Heart right ventricle (tissue), 16 donors: ENCODE measurements at places on chromosomes 7 and 10.

- no peak overlapping the region for H3K27ac ChIP-seq
- peaks cover 10% of the 10 kb centered on the region for H3K4me1 ChIP-seq
- no peaks in the 10 kb centered on the region for H3K27me3 ChIP-seq
- no peaks in the 10 kb centered on the region for H3K36me3 ChIP-seq
- H3K4me3 ChIP-seq, result no peak overlapping the region
Observed at GRCh38 chr10:76550806-76551205, 1086.8 kb downstream of the KCNMA1 start.

DNA sequence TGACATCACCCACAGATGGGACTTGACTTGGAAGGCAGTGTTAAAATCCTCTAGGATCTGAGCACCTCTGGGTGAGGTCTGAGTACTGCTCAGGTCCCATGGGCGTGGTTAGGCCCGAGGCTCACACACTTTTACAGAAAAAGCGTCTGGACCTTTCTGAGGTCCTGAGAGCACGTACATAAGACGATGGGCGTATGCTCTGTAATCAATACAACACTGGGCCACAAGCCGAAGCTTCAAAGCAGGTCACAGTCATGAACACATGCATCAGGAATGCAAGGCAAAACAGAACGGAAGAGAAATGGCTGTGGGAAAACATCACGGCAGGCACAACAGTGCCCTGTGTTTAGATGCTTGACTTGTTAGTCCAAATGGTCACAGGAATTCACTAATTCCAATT is 112.2 kb downstream of the LARP4B start:
- H3K4me3 ChIP-seq, result no peak overlapping the region
- H3K27ac ChIP-seq, result no peak overlapping the region
- no peaks in the 10 kb centered on the region for H3K27me3 ChIP-seq
- H3K36me3 ChIP-seq, result peaks cover 91% of the 10 kb centered on the region
- H3K4me1 ChIP-seq, result peaks cover 21% of the 10 kb centered on the region

DNA sequence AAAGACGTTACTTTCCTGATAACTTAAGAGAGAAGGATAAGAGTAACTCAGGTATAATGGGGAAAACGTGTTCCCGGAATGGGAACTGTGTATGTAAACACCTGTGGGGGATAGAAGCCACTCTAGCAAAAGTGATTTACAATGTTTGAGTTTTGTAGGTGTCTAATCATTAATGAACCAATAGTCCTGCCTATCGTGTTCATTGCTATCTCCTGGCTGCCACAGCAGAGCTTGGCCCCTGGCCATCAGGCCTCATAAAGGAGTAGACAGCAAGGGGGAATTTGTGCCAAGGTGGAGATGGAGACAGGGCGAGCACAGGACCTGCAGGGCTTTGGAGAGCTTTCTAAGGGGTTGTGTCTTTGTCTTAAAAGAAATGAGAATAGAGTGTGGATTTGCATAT is 102.1 kb downstream of the GAD2 start:
- H3K36me3 ChIP-seq, result no peaks in the 10 kb centered on the region
- H3K27me3 ChIP-seq, result no peaks in the 10 kb centered on the region
- no peak overlapping the region for H3K27ac ChIP-seq

DNA sequence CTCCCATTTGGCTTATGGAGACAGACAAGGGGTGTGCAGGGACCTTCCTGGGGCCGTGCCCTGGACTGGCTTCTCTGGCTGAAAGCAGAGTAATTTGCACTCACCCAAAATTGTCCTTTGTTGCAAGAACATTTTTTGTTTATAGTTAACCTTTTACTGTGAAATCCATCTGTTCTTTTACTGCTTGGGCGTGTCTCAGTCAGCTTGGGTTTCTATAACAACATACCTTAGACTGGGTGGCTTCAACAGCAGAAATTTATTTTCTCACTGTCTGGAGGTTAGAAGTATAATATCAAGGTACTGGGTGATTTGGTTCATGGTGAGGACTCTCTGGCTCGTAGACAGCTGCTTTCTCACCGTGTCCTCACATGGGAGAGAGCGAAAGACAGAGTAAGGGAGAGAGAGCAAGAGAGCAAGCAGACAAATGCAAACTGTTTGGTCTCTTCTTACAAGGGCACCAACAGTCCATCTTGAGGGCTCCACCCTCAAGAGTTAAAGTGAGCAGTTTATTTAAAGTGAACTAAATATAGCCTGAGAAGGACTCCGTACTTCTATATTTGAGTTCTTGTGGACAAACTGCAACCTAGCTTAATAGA is 131.0 kb upstream of the NPY start:
- no peaks in the 10 kb centered on the region for H3K4me1 ChIP-seq
- H3K27me3 ChIP-seq, result no peaks in the 10 kb centered on the region
- H3K27ac ChIP-seq, result no peak overlapping the region
- no peaks in the 10 kb centered on the region for H3K36me3 ChIP-seq
- DNase-seq, result no peak

- H3K36me3 ChIP-seq, result no peaks in the 10 kb centered on the region
- H3K4me1 ChIP-seq, result no peaks in the 10 kb centered on the region
- H3K27ac ChIP-seq, result no peak overlapping the region
- no peak for DNase-seq
- H3K4me3 ChIP-seq, result no peak overlapping the region
Observed at GRCh38 chr10:55098452-55098851, 297.4 kb upstream of the PCDH15 start.

DNA sequence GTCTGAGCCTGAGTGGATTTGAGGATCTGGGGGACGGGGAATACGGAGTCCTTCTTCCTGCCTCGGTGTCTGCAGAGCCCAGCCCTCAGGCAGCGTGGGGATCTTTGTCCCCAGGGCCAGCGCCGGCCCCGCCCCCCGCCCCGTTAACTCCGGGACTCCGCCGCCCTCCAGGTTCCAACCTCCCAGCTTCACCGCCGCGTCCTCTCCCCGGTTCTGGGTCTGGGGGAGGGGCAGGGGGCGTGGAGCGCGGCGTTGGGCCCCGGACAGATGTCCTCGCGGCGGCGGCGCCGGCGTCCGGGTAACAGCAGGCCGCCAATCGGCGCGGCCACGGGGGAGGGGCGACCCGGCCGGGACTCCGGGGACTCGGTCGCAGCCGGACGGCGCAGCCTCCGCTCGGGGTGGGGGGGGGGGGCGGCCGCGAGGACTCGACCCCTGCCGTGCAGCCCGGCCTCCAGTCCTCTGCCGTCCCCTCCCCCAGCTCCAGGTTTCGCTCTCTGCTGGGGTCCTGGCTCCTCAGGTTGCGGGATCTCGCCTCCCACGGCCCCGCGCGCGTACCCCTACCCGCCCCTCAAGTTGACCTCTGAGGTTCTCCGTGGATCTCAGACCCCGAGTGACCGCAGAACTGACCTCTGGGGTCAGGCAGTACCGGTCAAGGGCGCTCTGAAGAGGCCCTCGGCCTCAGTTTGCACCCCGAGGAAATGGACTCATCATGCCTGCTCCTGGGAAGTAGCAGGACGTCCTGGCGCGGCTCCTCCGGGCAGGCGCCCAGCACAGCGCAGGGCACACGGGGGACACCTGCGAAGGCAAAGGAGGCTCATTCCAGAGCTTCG is 2.3 kb upstream of the ELFN1 start:
- H3K27me3 ChIP-seq, result peaks cover 95% of the 10 kb centered on the region
- H3K4me1 ChIP-seq, result peaks cover 56% of the 10 kb centered on the region
- H3K36me3 ChIP-seq, result no peaks in the 10 kb centered on the region
- H3K27ac ChIP-seq, result peak overlapping the region; percentile 84
- H3K4me3 ChIP-seq, result peak overlapping the region; percentile 73

DNA sequence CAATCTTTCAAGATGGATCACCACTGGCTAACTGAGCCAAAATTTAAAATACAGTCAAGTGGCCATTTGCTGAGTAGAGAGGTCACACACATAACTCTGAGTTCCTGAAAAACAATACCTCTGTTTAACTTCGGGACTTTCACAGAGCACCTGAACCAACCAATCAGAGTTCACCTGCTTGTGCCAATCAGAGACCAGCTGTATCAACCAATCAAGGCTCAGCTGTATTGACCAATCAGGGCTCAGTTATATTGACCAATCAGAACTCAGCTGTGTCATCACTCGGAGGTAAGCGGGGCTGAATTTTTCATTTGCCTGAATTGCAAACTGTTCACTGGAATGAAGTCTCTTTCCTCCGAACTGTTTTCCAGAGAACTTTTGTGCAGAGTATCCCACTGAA is 10.0 kb upstream of the CPXM2 start:
- H3K4me3 ChIP-seq, result no peak overlapping the region
- H3K4me1 ChIP-seq, result no peaks in the 10 kb centered on the region
- no peak for DNase-seq
- H3K27me3 ChIP-seq, result peaks cover 29% of the 10 kb centered on the region
- no peaks in the 10 kb centered on the region for H3K36me3 ChIP-seq
- no peak overlapping the region for H3K27ac ChIP-seq

DNA sequence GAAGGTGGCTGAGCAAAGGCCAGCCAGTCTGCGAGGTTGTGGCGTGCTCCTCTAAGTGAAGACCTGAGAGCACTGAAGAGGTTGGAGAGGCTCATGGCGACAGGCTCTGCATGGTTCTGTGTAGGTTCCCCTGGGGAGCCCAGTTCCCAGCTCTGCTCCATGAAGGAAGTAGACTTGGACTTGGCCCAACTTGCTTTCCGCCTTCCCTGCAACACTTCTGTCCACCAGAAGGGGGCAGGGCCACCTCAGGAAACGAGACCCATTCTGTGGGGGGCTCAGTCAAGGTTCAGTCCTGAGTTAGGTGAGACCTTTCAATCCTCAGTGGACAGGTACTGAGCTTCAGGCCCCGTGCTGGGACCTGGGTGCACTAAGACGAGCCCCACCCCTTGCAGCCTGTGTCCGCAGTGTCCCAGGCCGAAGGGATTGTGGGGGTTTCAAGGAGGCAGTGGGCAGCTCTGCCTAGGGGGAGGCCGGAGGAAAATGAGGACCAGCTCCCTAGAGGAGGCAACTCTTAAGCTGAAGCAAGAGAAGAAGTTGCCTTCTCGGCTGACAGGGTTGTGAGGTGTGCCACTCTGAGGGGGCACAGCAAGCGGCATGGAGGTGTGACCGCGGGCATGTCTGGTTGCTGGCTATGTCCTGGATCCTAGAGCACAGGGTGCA is 15.0 kb upstream of the PCBD1 start:
- peak; percentile 77 for DNase-seq
- no peaks in the 10 kb centered on the region for H3K36me3 ChIP-seq
- no peak overlapping the region for H3K4me3 ChIP-seq
- no peak overlapping the region for H3K27ac ChIP-seq
- H3K4me1 ChIP-seq, result peaks cover 6% of the 10 kb centered on the region

DNA sequence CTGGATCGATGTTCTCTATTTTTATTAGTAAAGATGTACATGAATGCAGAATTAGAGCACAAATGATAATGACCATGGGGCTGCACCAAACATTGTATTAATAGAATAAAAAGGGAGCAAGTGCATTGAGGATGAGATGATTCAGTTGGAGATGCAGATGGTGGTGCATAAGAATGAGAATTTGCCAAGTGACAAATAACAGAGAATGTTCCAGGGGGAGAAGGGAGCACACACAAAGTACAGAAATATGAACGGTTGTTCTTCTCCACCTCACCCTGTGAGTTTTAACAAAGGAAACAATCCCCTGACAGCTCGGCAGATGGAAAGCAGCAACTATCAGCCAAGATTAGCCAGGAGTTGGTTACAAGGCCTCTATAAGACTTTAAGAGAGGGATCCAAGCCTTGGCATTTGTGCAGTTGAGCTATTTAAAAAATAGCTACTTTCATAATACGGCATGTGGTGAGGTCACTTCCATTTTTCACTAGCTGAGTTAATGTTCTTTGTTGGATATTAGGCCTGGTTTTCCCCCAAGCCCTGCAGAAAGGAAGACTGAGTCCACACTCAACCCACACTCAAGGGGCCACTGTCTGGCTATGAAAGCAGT is 462.5 kb downstream of the TNS3 start:
- no peaks in the 10 kb centered on the region for H3K4me1 ChIP-seq
- no peak overlapping the region for H3K27ac ChIP-seq
- H3K4me3 ChIP-seq, result no peak overlapping the region
- H3K27me3 ChIP-seq, result no peaks in the 10 kb centered on the region
- H3K36me3 ChIP-seq, result no peaks in the 10 kb centered on the region

- no peaks in the 10 kb centered on the region for H3K36me3 ChIP-seq
- DNase-seq, result no peak
- H3K4me3 ChIP-seq, result no peak overlapping the region
- no peak overlapping the region for H3K27ac ChIP-seq
Observed at GRCh38 chr7:146090023-146090645, 26.5 kb upstream of the CNTNAP2 start.

GRCh38 chr7:127940381-127941160 is 90.7 kb downstream of the LRRC4 start:
- H3K36me3 ChIP-seq, result peaks cover 20% of the 10 kb centered on the region
- H3K27ac ChIP-seq, result no peak overlapping the region

- no peaks in the 10 kb centered on the region for H3K36me3 ChIP-seq
- no peak overlapping the region for H3K27ac ChIP-seq
- H3K27me3 ChIP-seq, result no peaks in the 10 kb centered on the region
- no peak overlapping the region for H3K4me3 ChIP-seq
Observed at GRCh38 chr7:55827577-55827976, 35.0 kb downstream of the SEPTIN14 start.

- no peaks in the 10 kb centered on the region for H3K36me3 ChIP-seq
- H3K4me1 ChIP-seq, result no peaks in the 10 kb centered on the region
- no peak for DNase-seq
- no peak overlapping the region for H3K4me3 ChIP-seq
Observed at GRCh38 chr7:44555350-44555749, 14.2 kb upstream of the NPC1L1 start.

DNA sequence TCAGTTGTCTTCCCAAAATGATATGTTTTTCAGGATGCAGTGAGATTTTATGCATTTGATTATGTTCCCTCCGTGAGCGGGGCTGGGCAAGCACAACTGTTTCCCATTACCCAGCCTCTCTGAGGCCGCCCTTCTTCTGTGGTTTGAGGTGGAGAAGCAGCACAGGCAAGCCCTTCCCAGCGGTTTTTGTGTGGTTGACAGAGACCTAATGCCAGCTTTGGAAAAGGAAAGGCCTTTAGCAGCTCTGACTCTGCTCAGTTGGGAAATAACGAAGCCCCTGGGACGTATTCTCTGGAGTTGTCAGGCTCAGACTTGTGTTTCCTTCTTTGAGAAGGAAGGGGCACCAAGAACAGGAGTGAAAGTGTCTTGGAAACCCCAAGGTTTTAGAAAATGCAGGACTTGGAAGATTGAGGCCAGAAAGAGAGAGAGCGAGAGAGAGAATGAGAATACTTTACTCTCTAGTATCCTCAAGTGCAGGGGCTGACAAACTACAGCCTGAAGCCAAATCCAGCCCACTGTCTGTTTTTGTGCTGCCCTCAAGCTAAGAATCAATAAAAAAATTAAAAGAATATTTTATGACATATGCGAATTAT is 20.6 kb upstream of the PDCD4 start:
- no peaks in the 10 kb centered on the region for H3K36me3 ChIP-seq

DNA sequence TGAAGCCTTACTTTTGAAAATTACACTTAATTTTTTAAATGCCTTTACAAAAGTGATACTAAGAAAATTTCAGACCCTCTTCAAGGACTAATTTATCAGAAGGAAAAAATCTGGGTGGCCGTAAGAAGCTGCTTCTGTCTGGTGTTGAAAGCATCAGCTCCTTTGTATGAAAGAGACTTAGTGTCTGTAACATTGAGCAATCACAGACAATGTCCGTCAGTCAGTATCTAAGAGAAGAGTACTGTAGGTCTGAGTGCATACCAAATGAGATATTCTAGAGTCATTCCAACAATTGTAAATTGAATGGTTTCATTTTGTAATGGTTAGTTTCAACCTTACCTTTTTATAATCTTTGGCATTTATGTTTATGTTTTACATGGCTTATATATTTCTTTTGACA is 11.1 kb upstream of the MDFIC start:
- no peak for DNase-seq
- H3K36me3 ChIP-seq, result no peaks in the 10 kb centered on the region
- H3K27me3 ChIP-seq, result no peaks in the 10 kb centered on the region
